ENCODE measurements at places on chromosomes 11 and 22.

DNA sequence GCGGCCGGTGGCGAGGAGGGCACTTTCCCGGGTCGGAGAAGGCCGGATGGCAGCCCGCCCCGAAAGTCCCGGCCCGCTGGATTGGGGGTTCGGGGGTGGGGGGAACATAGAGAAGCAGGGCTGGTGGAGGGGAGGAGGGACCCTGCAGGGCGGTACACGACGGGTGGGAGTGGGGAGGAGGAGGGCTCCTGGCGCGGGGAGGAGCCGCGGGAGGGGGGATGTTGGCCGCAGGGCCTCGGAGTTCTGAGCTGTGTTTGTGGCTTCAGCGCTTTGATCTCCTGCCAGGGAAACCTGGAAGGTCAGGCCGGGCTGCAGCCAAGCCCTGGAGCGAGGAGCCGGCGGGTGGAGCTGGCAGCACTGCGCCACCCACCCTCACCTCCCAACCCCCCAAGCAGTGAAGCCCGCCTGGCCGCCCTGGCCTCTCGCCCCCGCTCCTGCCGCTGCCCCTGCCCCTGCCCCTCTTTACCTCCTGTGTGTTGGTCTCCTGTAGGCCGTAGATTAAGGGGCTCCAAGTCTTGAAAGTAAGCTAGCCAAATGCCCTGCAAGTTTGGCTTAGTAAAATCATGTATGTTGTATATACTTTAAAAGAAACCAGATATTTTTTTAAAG, 30.9 kb downstream of the C22orf31 start:
- DNase-seq, result no peak

GRCh38 chr11:16292167-16292859, 64.0 kb downstream of the SOX6 start:
- DNase-seq, result no peak

DNA sequence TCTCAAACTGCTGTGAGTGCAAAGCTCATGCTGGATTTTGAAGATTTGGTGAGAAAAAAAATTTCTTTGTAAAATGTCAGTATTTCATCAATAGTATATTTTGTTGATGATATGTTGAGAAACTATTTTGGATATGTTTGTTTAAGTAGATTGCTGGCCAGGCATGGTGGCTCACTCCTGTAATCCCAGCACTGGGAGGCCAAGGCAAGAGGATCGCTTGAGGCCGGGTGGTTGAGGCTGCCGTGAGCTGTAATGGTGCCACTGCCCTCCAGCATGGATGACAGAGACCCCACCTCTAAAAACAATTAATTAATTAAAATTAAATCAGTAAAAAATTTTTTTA, 6.9 kb upstream of the IFITM3 start:
- no peak for DNase-seq

DNA sequence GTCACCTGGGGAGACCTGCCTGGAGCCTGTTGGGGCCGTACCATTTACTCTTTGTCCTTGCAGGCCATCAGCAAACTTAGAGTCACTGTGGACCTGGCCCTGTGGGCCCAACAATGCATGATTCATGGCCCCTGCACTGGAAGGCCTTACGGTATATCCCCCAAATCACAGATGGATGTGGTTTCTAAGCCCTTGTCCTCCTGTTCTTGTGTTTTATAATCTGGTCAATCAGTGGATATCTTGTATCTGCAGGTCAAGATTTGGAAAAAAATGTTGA, 6.2 kb downstream of the TSKU start:
- DNase-seq, result no peak

GRCh38 chr11:28054821-28055220, 53.1 kb downstream of the KIF18A start:
- no peak for DNase-seq

DNA sequence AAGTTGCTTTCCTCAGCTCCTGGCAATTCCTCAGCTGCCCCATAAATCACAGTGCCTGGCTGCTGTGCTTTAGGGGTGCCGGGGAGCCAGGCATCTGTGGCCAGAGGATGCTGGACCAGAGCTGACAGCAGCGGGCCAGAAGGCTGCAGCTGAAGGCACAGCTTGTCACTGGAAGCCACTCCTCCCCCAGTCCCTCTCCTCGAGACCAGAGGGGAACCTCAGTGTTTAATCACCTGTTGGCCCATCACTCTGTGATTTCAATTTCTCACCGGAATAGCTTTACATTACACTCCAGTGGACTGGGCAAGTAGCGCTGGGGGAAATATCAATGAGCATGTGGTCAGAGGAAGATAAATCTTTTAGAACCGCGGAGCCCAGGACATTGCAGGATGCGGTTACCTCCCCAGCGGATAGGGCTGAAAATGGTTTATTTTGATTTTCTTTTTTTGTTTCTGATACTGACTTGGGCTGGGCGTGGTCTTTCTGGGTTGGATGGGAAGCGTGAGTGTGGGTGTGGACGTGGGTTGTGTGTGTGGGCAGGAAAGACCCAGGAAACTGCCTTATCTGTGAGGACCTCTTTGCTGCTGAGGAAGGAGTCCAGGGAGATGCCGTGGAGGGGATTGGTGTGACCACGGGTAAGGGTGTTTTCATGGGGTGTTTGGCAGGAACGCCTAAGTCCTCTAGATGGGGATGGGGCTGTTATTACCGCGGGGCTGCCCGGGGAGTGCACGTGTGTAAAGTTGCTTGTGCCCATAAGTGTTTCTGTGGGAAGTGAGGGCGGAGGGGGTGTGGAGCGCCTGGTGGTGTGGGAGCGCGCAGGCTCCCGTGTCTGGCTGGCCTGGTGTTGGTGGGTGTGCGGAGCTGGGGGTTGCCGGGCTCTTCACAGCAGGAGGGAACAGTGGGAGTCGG, 4.0 kb downstream of the DAGLA start:
- DNase-seq, result no peak

GRCh38 chr11:101487775-101488174, 96.0 kb downstream of the TRPC6 start:
- no peak for DNase-seq

- DNase-seq, result no peak
These were observed 299.5 kb upstream of the B3GAT1 start for GRCh38 chr11:134711588-134711987.

DNA sequence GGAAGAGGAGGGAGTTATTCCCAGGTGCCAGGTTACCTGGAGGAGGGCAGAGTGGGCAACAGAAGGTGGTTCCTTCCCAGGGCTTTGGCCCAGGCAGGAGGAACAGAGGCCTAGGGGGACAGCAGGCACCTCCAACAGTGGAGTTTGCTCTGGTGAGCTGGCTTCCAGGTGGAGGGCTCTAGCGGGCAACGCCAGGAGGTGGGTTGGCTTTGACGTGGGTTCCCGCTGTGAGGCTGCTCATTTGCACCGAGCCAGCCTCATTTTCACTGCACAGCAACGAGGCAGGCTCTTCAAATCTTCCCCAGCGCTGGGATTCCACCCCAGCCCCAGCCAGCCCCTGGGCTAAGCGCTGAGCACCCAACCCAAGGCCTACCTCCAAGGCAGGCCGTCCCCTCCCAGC, 8.1 kb downstream of the IGSF9B start:
- no peak for DNase-seq

DNA sequence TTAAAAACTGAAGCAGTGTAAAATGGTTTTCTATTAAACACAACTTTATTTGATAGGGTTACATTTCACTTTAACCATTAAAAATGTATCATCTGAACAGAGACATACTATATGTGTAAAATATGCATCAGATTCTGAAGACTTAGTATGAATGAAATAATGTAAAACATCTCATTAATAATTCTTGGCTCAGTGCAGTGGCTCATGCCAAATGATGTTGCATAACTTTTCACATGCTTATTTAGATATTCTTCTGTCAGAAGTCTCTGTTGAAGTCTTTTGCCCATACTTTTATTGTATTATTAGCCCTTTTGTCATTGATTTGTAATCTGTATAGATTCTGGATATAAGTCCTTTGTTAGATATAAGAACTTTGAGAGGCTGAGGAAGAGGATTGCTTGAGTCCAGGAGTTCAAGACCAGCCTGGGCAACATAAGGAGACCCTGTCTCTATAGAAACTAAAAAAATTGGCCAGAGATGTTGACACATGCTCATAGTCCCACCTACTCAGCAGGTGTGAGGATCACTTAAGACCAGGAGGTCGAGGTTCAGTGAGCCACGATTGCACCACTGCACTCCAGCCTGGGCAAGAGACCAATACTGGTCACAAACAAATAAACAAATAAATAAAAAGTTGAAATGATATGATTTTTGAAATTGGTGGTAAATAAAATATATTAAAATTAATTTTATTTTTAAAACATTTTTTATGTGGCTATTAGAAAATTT, 73.8 kb upstream of the PARVA start:
- DNase-seq, result no peak

Measured in NAMALWA (cell line).